ENCODE measurements at places on chromosomes 5 and 9.

DNA sequence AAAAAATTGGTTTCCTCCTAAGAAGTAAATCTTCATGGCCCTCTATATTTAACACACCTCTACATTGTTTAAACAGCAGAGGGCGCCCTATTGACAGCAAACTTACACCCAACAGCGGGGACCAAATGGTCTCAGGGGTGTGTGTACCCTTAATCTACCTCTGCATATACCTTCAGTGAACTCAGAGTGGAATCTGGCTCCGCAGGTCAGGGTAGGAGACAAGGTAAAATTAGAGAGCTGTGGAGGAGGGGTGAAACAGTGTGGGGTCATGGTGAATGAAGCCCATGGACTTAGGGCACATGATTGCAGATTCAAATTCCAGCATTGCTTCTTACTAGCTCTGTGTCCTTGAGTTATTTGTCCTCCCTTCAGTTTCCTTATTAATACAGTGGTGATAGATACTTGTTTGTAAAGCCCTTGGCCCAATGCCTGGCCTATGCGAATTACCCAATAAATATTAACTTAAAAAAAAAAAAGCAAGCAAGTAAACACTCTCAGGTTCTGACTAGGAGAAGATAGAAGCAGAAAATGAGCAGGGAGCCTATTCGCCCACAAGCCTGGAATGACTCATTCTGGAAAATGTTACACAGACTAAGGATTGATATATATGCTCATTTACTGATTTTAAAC is 122.9 kb downstream of the CAVIN4 start:
- no peak for DNase-seq

- peak; percentile 74 for DNase-seq
Observed at GRCh38 chr9:132114102-132114707, 34.5 kb upstream of the MED27 start.

DNA sequence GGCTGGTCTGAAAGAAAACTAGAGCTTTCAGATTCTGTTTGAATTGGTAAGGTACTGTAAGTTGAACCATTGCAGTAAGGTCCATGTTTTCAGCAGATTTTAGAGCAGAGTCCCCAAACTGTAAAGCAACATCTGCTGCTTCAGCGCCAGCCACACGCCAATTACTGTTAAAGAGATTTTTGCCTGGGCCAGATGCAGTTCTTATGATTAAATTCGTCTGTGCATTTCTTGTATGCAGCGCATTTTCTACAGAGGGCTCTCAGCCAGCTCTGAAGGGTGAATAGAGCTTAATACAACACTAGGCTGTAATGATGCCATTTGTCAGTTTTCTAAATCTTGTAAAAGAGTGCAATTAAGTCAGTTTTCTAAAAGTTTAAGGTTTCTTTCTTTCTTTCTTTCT is 246.3 kb downstream of the COX7C start:
- no peak for DNase-seq

GRCh38 chr9:121085661-121086060 is 10.9 kb downstream of the CNTRL start:
- no peak for DNase-seq

- DNase-seq = no peak
Observed at GRCh38 chr9:12684974-12685373, 8.2 kb upstream of the TYRP1 start.
